CD4-positive, alpha-beta T cell treated with Interleukin-12 subunit alpha and Interleukin-12 subunit beta, for 1 hour (primary cell): ENCODE measurements at places on chromosomes 5 and 9.

DNA sequence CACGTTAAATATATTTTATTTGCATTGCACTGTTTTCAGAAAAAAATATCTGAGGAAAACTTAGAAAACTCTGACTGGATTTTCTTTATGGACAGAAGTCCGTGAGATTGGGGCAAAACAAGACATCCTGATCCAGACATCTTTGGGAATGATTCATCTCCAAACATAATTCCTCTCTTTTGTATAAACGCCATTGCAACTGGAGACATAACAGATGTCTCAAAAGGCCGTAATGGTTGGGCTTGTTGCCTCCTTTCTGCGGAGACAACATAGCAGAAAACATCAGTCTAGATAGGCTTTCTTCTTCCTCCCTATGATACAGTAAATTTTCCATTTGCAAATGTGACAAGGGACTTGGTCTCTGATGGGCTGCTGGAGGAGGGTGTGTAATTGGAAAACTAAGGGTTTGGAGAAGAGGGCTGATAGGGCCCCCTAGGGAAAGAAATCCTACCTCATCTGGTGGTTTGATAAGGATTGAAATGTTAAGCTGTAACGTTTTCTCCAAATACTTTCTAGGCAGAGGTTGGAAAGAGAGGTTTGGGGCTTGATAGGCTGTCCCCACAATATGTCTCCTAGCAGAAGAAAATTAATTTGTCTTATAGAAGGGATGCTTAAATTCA, 631.5 kb upstream of the ST8SIA4 start:
- DNase-seq, result no peak

DNA sequence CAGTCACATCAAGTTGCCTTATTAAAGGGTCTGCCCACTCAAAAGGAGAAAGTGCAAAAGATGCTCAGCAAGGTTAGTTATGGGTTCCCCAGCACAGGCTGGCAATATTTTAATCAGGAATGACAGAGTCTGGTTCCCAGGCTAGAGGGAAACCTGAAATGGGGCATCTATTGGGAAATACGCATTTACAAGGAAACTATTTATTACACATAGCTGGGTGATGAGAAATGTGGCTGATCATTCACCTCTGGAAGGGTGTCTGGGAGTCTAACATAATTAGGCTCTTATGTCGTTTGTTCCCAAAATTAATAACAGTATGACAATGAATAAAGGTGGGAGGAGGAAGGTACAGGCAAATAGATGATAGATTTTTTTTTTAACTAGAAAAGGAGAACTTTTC, 314.7 kb downstream of the ENC1 start:
- DNase-seq, result no peak

GRCh38 chr9:113178087-113178486, 27.3 kb downstream of the SLC31A2 start:
- DNase-seq, result no peak

- DNase-seq, result peak; percentile 76
Measured at GRCh38 chr5:170293273-170293672, 4.3 kb downstream of the LCP2 start.

GRCh38 chr5:93585041-93585766, 2.2 kb downstream of the NR2F1 start:
- DNase-seq, result no peak

DNA sequence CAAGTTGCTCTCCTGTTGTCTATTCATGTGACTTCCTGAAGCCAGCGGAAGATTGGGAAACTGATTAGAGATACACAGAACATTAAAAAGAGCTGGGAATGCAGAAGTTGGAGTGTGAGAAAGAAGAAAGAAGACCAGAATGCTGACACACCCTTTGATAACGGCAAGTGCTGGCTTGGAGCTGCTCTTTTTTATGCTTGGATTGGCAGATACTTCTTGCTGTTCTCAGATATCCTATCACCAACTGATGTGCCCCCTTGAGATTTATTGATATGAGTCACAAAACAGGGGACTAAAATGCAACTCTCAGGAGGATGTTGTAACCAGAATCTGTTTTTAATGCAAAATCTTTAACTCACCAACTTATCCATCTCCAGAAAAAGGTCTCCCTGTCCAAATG, 56.0 kb upstream of the ASTN2 start:
- no peak for DNase-seq

DNA sequence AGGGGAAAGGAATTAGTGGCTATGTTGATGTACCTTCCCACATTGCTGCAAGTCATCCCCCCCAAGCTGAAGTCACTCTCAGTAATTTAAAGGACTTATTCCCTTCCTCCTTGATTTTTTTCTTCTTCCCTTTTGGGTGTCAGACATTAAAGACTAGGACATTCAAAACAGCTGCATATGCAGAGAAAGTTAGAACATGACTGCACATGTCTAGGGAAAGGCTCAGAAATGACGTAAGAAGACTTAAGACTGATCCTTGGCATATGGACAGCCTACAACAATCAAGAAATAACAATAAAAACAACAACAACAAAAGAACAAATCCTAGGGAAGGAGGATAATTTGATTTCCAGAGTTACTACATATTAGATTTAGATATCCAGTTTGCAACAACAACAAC, 997.5 kb downstream of the TLE4 start:
- DNase-seq, result no peak

DNA sequence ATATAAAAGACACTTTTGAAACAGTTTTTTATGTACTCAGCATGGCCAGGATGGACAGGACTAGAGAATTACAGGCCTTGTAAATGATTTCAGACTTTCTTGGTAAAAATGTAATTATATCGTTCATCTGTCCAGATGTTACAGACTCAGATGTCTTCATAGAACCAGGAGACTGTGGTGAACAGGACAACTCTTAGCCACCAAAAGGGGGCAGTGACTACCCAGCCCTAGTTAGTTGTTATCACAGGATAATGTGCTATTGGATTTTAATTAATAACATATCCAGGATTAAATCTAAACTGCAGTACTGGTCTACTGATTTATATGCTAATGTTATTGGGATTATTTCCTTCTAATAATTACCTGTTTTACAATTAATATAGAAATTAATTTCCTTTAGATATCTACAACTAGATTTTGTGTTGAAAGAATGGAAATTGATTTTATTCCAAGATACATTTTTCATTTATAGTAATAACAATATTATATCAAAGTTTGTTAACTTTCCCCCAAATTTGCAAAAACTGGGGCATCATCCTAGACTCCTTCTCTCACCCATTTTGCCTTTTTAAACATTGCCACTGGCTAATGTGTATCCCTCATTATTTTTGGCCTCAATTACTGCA, 99.4 kb downstream of the MTREX start:
- peak; percentile 23 for DNase-seq

DNA sequence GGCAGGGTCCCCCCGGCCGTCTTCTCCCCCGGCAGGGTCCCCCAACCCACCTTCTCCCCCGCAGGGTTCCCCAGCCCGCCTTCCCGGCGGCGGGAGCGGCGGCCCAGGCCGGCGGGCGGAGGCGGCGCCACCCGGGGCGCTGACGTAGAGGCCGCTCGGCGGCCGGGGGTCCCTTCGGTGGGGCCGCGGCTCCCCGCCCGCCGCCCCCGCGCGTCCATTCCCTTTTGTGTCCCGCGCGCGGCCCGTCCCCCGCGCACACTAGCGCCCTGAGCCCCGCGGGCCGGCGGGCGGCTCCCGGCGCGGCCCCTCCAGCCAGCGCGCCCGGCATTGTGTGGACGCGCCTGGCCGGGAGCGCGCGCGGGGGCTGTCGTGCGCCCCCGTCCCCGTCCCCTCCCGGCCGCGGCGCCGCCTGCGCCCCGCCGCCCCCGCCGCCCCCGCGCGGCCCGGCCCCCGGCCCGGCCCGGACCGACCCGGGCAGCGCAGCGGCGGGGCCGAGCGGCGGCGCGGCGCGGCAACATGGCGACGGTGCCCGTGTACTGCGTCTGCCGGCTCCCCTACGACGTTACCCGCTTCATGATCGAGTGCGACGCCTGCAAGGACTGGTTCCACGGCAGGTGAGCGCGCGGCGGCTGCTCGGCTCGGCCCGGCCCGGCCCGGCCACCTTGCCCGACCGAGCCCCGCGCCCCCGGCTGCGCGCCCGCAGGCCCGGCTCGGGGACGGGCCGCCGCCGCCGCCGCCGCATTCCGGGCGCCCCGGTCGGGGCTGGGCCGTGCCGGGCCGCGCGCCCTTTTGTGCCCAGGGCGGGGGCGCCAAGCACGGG, at the start of gene PHF2:
Gene PHF2 (plus strand): TSS at position 327 of the 820 bp plus-strand sequence. CDS start 190 bp downstream, at position 517.
- peak; percentile 46 for DNase-seq

DNA sequence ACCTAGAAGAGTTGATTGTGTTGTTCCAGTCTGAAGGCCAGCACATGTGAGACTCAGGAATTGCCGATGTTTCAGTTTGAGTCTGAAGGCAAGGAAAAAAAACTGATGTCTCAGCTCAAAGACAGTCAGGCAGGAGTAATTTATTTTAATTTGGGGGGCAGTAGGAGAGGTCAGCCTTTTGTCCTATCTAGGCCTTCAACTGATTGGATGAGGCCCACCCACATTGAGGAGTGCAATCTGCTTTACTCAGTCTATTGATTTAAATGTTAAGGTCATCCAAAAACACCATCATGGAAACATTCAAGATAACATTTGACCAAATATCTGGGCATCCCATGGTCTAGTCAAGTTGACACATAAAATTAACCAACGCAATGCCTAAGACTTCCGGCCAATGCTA, 288.9 kb downstream of the CDK5RAP2 start:
- DNase-seq, result no peak

GRCh38 chr9:37293664-37294524, 128.6 kb upstream of the GRHPR start:
- no peak for DNase-seq

GRCh38 chr5:151097820-151098767, 17.3 kb upstream of the TNIP1 start:
- peak; percentile 47 for DNase-seq

GRCh38 chr9:79768194-79768593, 196.4 kb downstream of the TLE4 start:
- DNase-seq, result no peak

- peak; percentile 19 for DNase-seq
Measured at GRCh38 chr9:4661611-4662010, 483 bp upstream of the PLPP6 start.

GRCh38 chr9:98006127-98006796, 23.1 kb downstream of the ANP32B start:
- DNase-seq, result no peak

DNA sequence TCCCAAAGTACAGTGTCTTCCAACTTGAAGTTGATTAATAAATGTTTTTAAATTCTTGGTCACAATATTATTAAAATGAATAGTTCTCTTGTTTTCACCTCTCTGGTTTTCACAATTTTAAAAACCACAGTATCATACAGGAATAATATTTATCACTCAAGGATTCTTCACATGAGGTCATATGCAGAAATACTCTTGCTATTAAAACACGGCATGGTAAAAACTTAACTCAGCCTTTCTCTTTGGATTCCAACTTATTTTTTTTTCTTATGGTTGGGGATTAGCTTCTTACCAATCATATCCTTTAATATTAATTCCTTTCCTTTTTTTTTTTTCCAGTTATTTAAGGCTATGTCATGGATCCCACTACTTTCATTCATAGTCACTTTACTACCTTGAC, 289.4 kb downstream of the ADAMTS6 start:
- no peak for DNase-seq

GRCh38 chr5:137156180-137156579, 342.9 kb downstream of the SPOCK1 start:
- no peak for DNase-seq

- DNase-seq, result no peak
Measured at GRCh38 chr5:175747539-175748060, 89.7 kb downstream of the HRH2 start.

GRCh38 chr9:38372762-38373619, 19.5 kb upstream of the ALDH1B1 start:
- DNase-seq, result no peak

- DNase-seq, result no peak
Measured at GRCh38 chr9:20608582-20608981, 13.7 kb downstream of the MLLT3 start.

DNA sequence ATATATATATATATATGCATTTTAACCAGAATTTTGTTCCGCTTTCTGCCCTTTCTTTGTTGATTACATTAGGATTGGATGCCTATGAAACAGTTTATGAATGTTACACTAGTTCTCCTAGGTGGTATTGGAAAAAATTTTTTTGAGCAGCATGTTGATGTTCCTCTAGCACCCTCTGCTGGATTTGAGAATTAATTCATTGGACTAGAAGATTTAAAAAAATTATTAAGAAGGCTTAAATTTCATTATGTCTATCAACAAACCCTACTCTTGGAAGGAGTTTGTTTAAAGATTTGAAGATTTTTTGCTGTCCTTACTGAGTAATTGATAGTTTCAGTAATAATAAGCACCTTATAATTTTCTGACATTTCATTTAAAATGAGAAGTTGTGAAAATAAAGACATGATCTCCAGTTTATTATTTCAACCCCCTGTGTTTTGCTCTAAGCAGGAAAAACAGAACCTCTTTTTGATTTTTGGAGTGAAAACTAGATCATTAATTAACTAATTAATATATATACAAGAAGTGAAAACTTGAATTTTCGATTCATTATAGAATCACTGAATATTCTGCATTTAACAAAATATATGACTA, 89.6 kb downstream of the CCDC171 start:
- DNase-seq, result peak; percentile 13

- DNase-seq, result no peak
Measured at GRCh38 chr5:140338908-140339307, 7.5 kb downstream of the HBEGF start.

GRCh38 chr9:38227061-38227540, 158.1 kb upstream of the SHB start:
- DNase-seq, result peak; percentile 75

DNA sequence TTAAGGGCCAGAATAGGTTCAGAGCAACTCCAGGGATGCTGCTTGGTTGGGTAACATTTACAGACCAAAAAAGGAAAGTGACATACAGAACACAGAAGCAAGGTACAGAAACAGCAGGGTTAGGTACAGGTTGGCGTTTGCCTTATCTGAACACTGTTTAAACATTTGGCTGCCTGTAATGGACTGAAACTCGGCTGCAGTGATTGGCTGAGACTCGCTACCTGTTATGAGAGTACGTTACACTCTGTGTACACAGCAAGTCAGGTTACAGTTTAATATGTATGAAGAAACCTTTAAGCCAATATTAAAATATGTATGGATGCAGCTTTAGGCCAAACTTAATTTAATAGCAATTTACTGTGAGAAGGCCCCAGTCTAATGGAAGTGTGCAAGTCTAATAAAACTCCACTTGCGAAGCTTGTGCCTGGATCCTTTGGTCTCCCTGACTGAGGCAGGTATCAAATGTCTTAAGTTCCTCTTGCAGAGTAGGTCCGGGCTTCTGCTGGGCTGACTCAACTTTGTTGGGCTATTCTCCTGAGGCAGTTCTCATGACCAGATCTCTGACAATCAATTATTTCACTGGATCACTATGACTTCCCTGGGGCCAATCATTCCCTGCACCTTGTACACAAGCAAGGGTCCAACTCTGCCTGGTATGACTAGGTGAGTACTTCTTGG, 204.9 kb downstream of the ZNF462 start:
- DNase-seq, result no peak

DNA sequence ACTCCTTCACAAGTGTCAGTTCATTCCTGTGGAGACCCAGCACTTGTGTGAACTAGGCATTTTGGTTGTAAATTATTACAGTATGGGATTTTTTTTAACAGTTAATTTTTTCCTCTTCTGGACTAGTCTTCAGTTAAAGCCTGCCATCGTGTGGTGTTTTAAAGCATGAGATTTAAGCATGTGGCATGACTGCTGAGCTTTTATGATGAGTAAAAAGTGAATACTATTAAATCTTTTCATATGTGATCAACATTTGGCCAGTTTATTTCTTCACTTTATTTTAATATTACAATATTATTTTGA, 25.0 kb downstream of the LMNB1 start:
- DNase-seq, result peak; percentile 47
